Fibroblast of gingiva (primary cell): ENCODE measurements at places on chromosomes 16 and 17.

DNA sequence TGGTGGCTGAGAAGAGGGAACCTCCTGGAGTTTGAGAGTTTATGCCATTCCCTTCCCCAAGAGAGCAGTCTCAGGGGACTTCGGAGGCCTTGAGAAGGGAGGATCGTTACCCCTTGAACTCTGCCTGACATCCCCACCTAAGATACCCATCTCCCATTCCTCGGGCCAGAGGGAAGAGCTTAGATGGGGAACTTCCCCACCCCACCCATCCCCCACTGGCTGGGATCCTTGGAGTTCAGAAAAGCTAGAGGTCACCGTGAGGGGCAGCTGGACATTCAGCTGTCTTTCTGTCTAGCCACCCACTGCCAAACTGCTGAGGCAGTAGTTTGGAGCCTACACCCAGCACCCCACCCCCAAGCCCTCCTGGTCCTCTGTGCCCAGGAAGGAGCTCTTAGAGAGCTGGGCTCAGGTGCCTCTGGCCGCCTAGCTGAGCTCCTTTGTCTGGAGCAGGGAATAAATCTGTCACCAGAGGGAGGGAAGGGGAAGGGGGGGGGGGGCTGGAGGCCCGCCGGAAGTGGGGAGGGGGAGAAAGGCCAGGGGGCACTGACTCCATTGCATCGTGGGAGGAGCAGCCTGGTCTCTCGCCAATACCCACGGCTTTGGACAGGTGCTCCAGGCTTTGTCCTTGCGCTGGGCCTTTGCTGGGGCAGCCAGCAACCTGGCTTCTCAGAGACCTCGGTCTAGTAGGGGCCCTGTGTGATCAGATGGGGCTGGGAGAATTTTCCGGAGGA is 1.0 kb downstream of the HSD11B2 start:
- DNase-seq: no peak

- DNase-seq: no peak
These were observed 32.7 kb downstream of the CDK5R1 start for GRCh38 chr17:32519228-32520103.

GRCh38 chr17:72590382-72590781 is 469.6 kb downstream of the SOX9 start:
- DNase-seq: peak; percentile 80

GRCh38 chr17:83080858-83081683 is 1.7 kb downstream of the METRNL start:
- peak; percentile 31 for DNase-seq

- DNase-seq: no peak
These were observed 32.2 kb upstream of the MLKL start for GRCh38 chr16:74732707-74733350.

DNA sequence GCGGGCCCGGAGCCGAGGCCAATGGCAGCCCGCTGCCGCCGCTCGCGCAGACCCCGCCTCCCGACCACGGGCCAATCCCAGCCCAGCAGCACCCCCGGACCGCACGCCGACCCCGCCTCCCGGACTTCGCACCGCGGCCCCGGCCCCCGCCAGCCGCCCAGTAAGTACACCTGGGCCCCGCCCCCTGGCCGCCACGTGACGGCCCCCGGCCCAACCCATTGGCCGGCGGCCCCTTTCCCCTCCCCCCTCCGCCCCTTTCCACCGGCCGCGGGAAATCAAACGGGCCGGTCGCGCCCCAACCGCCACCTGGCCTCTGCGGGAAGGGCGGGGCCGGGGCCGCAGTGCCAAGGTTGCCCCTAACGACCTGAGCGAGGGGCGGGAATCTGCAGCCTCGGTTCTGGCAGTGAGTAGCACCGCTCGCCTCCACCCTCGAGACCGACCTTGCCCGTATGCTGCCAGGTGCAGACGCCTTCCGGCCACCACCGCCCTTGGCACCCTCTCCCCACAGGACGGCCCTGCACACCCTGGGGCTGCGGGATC is at the start of gene YBX2:
TSS of gene YBX2 (minus strand) at position 26 of the 540 bp plus-strand sequence. CDS start 139 bp downstream, outside the sequence.
- DNase-seq: no peak

- no peak for DNase-seq
These were observed 6.5 kb downstream of the ZZEF1 start for GRCh38 chr17:4136373-4136772.
